Astrocyte (in vitro differentiated cells and primary cell): ENCODE measurements at places on chromosomes 5 and 9.

DNA sequence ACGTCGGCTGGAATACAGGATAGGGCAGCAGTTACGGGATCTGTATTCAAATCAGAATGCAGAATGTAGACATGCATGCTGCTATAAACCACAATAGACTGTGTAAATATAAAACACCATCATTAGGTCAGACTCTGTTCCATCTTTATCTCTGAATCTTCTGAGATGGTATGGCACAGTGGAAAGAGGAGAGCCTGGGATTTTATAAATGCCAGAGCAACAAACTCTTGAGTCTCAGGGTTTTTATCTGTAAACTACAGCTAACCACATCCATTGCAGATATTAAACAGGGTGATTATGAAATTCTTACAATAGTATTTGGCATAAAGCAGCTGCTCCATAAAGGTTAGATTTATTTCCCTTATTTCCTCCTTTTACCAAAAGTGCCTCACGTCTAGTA is 108.7 kb downstream of the ZDHHC21 start:
- H3K27ac ChIP-seq: no peak overlapping the region
- H3K27me3 ChIP-seq: no peaks in the 10 kb centered on the region
- H3K36me3 ChIP-seq: no peaks in the 10 kb centered on the region
- H3K4me3 ChIP-seq: no peak overlapping the region

DNA sequence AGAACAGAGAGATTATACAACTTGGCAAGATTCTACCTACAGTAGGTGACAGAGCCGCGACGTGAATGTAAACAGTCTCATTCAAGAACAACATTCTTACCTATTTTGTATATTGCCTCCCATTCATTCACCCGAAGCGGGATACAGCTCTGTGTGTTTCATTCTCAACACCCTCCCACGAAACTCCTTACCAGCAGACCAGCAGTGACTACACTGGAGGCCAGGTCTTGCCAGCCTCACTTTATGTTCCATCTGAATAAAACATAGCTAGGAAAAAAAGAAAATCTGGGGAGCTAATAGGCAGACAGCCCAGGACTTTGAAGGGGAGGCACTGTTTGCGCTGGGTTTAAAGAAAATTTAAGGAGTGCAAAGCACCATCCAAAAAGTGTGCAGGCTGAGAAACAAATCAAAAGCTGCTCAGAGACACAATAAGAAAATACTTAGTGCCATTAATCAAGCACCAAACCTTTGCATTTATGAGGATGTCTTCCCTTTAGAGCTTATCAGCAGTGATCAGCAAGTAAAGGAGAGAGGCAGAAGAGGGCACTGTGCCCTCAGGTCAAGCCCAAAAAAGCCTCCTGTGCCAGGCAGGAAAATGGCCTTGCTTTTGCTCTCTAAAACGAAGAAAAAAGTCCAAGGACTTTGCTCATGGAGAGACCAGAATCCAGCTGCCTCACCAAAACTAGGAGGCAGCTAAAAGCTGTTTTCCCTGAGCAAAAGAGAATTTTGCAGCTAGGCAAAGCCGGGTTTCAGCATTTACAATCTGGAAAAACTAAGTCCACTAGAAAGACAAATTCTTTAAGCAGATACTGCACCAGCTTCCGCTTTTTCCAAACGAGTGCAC is 295.1 kb downstream of the BNC2 start:
- H3K27ac ChIP-seq: no peak overlapping the region
- no peak overlapping the region for H3K4me3 ChIP-seq
- DNase-seq: no peak
- H3K36me3 ChIP-seq: no peaks in the 10 kb centered on the region
- H3K27me3 ChIP-seq: no peaks in the 10 kb centered on the region
- H3K4me1 ChIP-seq: no peaks in the 10 kb centered on the region

DNA sequence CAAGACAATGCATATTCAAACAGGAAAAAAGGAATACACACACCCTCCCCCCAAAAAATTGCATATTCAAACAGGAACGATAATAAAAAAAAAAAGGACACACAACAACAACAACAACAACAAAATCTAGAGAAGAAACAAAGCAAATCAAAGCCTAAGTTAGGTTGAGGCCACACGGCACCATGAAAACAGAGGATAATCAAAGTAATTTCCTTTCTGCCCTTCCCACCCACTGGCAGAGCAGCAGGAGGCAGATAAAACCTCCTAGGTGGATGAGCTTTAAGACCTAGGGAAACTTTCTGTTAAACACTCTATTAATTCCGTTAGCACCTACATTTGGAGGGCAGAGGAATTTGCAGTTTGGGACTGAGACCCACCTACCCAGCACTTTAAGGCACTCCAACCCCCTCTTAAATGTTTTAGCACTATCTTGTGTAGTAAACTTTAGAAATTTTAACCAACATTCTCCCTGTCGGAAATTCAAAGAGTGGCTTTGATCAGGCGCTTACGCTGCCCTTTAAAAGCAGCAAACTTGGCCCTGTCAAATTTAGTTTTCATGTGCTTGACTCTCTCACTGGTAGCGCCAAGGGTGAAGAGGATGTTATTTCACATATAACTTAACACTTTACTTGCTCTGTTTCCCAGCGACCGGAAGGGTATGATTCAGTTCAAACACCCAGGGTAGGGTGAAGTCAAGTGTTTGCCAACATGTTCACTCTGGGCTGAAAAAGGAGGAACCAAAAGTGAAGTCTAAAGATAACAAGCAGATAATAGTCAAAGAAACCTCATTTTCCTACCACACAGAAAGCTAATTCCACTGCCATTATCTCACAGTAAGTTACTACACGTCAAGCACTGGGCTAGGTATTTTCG is 9.2 kb downstream of the ENC1 start:
- peak overlapping the region; percentile 33 for H3K4me3 ChIP-seq
- peak overlapping the region; percentile 98 for H3K27ac ChIP-seq
- peaks cover 61% of the 10 kb centered on the region for H3K36me3 ChIP-seq
- no peaks in the 10 kb centered on the region for H3K27me3 ChIP-seq

- no peaks in the 10 kb centered on the region for H3K36me3 ChIP-seq
- no peaks in the 10 kb centered on the region for H3K27me3 ChIP-seq
- H3K27ac ChIP-seq: no peak overlapping the region
- H3K4me3 ChIP-seq: no peak overlapping the region
- DNase-seq: peak; percentile 37
These were observed 106.7 kb downstream of the SMIM15 start for GRCh38 chr5:61055434-61056006.

- no peak for DNase-seq
- no peaks in the 10 kb centered on the region for H3K27me3 ChIP-seq
- H3K4me3 ChIP-seq: no peak overlapping the region
- H3K36me3 ChIP-seq: no peaks in the 10 kb centered on the region
- no peak overlapping the region for H3K27ac ChIP-seq
These were observed 17.2 kb upstream of the NINJ1 start for GRCh38 chr9:93151097-93151784.

DNA sequence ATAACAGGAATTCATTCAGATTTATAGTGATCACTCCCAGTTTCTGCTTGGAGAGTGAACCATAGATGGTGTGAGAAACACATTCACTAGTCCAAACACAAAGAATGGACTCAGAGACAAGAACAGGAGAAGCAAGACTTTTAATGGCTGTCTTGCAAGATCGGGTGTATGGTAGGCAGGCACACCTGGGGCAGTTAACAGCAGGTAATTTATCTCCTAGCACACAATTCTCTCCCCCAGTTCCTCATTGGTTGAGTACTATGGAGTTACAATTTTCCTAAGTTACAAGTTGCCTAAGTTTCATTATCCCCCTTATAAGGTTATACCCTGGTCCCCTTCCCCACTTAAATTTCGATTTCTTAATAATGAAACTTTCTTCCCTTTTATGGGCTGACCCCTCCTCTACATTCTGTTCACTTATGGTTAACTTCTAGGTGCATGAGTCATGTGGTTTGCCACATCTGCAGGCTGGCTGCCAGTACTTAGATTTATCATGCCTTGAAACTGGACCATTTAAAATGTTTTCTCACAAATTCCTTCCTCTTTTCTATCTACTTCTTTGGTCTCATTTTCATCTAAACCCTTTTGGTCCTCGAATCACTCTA is 623.3 kb downstream of the HINT1 start:
- peak; percentile 88 for DNase-seq
- no peak overlapping the region for H3K27ac ChIP-seq
- H3K27me3 ChIP-seq: no peaks in the 10 kb centered on the region
- H3K36me3 ChIP-seq: no peaks in the 10 kb centered on the region
- H3K4me3 ChIP-seq: no peak overlapping the region

- H3K4me3 ChIP-seq: no peak overlapping the region
- DNase-seq: no peak
- peaks cover 12% of the 10 kb centered on the region for H3K4me1 ChIP-seq
- no peaks in the 10 kb centered on the region for H3K27me3 ChIP-seq
- H3K27ac ChIP-seq: no peak overlapping the region
These were observed 4.6 kb downstream of the AP3B1 start for GRCh38 chr5:78289911-78290310.

GRCh38 chr5:169433221-169433651 is 132.3 kb upstream of the SLIT3 start:
- H3K4me1 ChIP-seq: peaks cover 6% of the 10 kb centered on the region
- no peaks in the 10 kb centered on the region for H3K36me3 ChIP-seq

DNA sequence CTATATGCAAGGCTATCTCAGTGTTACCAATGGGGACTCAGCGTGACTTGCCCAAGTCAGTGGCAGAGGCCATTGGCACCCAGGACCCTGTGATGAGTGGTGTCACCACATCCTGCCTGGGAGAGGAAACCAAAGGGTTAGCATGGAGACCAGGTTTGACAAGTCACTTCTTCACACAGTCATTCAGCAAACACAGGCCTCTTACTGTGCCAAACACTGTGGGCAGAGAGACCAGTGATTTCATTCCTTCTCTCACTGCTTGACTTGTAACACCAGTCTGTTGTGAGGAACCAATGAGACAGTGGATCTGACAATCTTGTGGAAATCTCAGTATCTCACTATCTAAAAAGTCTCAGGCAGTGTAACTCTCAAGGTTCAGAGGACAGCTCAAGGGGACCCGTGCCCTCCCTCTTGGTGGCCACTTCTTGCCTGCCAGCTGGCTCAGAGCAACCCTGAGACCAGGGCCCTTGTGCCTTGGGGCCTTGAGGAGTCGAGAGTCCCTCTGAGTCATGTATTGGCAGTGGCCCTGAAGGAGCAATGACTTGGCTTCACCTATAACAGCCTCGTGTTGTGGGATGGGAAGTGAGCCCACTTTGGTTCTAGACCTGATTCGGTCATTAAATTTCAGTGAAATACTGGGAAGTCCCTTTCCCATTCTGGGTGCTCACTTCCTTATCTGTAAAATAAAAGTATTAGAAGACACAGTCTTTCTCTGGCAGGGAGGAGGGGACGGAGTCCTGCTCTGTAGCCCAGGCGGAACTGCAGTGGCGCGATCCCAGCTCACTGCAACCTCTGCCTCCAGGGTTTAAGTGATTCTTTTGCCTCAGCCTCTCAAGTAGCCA is 1.6 kb downstream of the FABP6 start:
- H3K36me3 ChIP-seq: no peaks in the 10 kb centered on the region
- peaks cover 5% of the 10 kb centered on the region for H3K4me1 ChIP-seq
- peak; percentile 77 for DNase-seq
- H3K4me3 ChIP-seq: no peak overlapping the region
- H3K27me3 ChIP-seq: no peaks in the 10 kb centered on the region
- no peak overlapping the region for H3K27ac ChIP-seq

- no peaks in the 10 kb centered on the region for H3K36me3 ChIP-seq
- H3K4me3 ChIP-seq: no peak overlapping the region
- DNase-seq: peak; percentile 54
These were observed 6.4 kb downstream of the SLC34A1 start for GRCh38 chr5:177390363-177391300.

DNA sequence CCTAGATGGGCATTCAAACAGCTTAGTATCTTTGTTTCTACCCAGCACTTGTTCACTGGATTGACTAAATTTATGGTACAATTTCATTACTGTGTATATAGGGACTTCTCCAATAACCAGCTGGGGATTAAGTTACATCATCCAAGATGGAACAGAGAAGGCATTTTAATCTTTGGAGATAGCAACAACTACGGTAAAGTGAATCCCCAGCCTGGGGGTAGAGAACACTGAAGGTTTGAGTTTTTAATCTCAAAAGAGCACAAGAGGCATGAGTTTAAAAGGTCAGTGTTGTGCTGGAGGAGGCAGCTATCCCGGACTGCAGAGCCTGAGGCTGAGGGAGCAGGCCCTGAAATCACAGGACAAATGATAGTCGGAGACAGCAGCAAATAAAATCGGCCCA is 28.6 kb downstream of the DDX31 start:
- H3K4me1 ChIP-seq: no peaks in the 10 kb centered on the region
- H3K4me3 ChIP-seq: no peak overlapping the region
- no peak overlapping the region for H3K27ac ChIP-seq
- no peaks in the 10 kb centered on the region for H3K27me3 ChIP-seq
- DNase-seq: no peak

DNA sequence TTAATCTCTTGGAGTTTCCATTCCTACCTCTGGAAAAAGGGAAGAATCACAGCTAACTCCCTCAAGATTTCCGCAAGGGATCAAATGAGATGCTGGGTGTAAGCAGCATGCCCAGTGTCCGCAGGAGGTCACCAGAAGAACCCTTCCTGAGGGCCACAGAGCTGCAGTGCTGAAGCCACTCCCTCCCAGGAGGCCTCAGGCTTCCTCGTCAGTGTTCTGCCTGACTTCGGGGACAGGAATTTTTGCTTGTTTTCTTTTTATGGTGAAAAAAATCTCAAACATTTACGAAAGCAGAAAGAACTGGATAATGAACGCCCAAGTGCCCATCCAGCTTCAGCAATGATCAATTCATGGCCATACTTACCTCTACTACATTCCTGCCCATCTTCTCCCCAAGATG is 183.0 kb downstream of the CDK5RAP2 start:
- peaks cover 16% of the 10 kb centered on the region for H3K36me3 ChIP-seq
- no peaks in the 10 kb centered on the region for H3K27me3 ChIP-seq
- no peak overlapping the region for H3K4me3 ChIP-seq
- peak overlapping the region; percentile 23 for H3K27ac ChIP-seq
- DNase-seq: no peak

GRCh38 chr9:95506678-95507463 is 9.9 kb downstream of the PTCH1 start:
- peak overlapping the region; percentile 76 for H3K27ac ChIP-seq

DNA sequence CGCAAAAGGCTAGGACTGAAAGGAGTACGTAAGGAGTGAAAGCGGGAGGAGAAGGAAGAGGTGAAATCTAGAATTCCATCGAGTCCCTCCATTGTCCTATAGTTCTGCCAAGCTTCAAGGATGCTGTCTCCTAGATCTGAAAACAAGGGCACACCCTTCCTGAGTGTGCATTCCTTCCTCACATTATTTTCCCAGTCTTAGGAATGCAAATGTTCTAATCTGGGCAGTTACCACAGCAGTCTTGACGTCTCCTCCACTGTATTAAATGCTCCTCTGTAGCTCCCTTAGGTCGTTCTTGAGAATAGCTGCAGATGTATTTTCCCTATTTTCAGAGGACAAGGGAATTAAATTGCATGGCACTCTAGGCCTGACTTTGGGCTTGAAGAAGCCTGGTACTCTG is 127.6 kb downstream of the SLIT3 start:
- no peaks in the 10 kb centered on the region for H3K27me3 ChIP-seq
- H3K36me3 ChIP-seq: no peaks in the 10 kb centered on the region
- no peak overlapping the region for H3K4me3 ChIP-seq
- peak; percentile 55 for DNase-seq
- no peaks in the 10 kb centered on the region for H3K4me1 ChIP-seq
